Stimulated activated CD8-positive, alpha-beta memory T cell treated with anti-CD3 and anti-CD28 coated beads, Interleukin-15, amount 100 ng/mL, for 1 hour (primary cell): ENCODE measurements at places on chromosomes 12 and 14.
A peak's percentile ranks its signal among the peaks of the same experiment; 100 is the strongest.

DNA sequence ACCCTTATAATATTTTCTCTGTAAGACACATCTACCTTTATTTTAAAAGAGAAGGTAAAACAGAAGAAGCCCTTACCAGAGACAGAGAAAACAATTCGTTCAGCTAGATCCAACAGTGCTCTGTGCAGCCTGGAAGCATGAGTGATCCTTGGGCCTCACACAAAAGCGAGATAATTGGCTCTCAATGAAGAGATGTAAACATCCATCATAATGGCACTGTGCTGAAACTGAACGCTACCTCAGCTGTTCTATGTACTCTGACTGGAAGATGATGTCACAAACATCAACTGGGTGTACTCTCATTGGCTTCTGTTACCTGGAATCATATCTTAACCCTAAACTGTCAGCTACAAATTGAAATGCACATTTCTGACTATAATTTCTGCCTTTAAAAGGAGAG, at the start of gene MGAT4C:
TSS of gene MGAT4C (minus strand) at position 229 of the 400 bp plus-strand sequence.
- DNase-seq: no peak

- no peak for DNase-seq
Measured at GRCh38 chr14:69664865-69665526, 53.6 kb downstream of the SUSD6 start.

DNA sequence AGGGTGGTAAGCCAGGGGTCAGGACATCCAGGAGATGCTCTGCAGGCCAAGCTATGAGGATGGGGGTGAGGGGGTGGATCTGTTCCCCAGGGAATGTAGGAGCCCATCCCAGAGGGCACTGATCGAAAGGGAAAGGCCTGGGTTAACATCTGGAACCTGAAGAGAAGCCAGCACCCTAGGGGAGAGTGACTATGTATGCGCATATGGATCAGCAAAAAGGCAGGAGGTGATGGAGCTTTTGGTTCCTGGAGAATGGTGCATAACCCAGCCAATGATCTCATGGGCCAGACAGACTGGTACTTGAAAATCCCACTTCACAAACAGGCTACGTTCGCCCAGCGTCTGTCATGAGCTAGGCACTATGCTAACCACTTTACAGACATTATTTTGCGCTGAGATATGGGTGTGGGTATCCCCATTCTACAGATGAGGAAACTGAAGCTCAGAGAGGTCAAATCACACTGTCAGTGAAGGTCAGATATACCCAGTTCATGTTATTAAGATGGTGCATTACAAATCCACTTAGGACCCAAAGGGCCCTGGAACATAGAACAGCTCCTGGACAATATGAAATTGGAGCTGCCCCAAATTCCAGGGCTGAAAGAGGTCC, 1.6 kb downstream of the CCDC63 start:
- DNase-seq: no peak

DNA sequence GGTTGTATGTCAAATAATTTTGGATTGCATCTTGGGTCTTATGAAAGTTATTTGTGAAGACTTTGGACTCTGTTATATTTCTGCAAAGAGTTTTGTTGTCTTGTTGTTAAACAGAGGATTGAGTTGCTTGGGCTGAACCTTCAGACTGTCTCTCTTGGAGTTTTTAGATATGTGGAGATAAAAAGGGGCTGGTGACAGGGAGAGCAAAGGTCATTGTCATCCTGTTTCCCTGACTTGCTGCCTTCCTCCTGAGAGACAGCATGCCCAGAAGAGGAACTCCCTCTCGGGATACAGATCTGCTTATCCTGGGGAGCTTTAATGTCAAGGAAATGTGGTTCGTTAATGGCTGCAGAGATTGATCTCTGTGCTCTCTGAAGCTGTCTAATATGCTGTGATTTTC, 47.6 kb upstream of the RFLNA start:
- DNase-seq: no peak

GRCh38 chr12:13843841-13844240, 137.6 kb downstream of the GRIN2B start:
- no peak for DNase-seq

DNA sequence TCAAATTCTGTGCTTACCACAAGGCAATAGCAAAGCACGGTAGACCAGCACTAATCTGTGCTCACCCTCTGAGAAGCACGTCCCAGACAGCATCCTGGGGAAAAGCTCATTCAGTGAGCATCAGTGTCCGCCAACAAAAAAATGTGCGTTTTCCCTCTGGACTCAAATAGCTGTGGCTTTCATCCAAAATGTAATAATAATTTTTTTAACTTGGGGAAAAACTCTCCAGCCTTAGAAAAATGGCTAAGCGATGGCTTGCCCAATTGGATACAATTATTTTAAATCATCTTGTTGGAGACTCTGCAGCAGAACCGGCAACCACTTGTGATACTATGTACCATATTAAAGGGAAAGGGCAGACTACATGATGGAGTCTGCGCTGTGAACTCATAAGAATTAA, 1.1 kb upstream of the KRT77 start:
- DNase-seq: no peak

DNA sequence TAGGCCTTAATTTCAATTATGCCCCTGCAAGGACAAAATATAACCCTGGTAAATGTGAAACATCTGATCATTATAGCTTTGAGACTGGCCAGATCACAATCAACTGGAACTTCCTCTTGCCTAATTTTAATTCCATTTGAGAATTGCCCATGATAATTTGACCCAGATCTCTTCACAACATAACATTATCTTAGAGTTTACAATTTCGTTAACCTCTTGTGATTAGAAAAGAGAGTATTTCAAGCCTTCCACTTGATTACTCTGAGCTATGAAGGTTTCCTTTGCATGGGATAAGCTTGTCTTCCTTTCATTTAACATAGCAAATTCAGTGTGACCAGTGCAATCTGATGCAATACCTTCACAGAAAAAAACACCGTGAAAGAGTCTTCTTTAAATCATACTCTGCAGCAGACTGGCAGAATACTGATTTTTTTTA, 143.6 kb downstream of the DUSP6 start:
- no peak for DNase-seq

- no peak for DNase-seq
Measured at GRCh38 chr14:55272387-55272786, 1.2 kb downstream of the FBXO34 start.

- DNase-seq: no peak
Measured at GRCh38 chr14:31677052-31677451, 115.8 kb downstream of the NUBPL start.

DNA sequence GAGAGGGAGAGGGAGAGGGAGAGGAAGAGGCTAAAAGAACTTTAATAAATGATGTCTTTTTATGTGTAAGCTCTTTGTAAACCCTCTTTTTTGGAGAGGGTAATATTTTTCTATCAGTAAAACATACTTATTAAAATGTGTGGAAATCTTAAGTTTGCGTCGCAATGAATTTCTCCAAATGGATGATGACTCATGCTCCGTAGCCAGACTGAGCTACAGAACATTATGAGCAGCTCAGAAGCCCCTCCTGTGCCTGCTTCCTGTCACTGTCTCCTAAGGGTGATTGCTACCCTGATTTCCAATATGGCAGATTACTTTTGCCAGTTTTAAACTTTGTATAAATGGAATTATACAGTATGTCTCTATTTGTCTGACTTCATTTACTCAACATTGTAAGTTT, 13.0 kb upstream of the PYGL start:
- DNase-seq: no peak

- DNase-seq: no peak
Measured at GRCh38 chr14:76782885-76783566, 21.8 kb downstream of the VASH1 start.

GRCh38 chr12:121793838-121794533, 498 bp upstream of the RHOF start:
- peak; percentile 88 for DNase-seq

DNA sequence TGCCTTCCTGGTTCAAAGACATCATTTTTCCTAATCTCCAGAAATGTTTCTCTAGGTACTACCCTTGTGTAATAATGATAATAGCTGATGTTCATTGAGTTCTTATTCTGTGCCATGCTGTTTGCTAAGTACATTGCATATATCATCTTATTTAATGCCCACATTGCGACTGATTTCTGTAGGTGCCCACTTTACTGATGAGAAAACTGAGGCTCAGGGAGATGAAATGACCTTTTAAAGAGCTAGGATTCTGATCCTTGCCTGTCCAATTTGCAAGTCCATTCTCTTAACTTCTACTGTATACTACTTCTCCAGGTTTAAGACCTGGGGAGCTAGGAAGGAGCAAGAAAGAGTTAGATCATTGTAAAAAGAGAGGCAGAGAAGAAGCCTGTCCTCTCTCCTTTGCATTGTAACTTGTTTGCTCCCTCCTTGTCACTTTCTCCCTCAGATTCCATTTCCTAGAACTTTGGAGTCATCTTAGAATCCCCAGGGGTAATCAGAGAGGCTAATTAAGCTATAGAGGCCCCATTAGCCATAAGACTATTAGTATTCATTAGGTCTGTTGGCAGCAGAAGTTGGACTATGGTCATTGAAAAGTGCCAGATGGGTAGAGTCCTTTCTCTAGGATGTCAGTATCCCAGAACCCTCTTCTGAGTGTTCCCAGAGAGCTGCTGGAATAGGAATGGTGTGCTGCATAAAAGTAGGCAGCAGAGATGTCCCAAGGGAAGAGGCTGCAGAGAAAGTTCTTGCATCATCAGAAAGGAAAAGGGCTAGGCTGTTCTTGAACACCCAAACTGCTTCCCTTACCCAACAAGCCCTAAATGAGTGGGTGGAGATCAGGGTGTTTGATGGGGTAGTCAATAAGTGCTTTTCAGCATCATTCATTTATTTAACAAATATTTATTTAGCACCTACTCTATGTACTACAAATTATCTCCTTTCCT, 3.1 kb downstream of the DGKA start:
- no peak for DNase-seq

DNA sequence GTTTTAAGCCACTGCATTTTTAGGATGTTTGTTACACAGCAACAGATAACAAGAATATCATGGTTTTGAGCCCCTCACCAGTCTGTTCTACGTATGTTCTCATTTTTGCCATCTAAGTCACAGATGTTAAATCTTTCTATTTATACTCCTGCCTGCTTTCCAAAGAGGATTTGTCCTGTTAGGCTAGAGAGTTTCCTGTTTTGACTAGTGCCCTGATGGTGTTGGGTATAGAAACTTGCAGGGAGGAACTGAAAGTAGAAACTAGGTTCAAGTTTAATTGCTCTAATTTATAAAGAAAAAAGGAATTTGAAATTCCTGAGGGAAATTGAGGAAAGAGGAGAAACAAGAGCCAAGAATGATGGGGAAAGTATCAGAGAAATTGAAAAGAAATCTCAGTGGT, 74.4 kb upstream of the COCH start:
- no peak for DNase-seq
